ENCODE measurements at places on chromosomes 7 and 10.

- DNase-seq, result no peak
Measured at GRCh38 chr10:130023454-130024230, 59.6 kb upstream of the EBF3 start.

DNA sequence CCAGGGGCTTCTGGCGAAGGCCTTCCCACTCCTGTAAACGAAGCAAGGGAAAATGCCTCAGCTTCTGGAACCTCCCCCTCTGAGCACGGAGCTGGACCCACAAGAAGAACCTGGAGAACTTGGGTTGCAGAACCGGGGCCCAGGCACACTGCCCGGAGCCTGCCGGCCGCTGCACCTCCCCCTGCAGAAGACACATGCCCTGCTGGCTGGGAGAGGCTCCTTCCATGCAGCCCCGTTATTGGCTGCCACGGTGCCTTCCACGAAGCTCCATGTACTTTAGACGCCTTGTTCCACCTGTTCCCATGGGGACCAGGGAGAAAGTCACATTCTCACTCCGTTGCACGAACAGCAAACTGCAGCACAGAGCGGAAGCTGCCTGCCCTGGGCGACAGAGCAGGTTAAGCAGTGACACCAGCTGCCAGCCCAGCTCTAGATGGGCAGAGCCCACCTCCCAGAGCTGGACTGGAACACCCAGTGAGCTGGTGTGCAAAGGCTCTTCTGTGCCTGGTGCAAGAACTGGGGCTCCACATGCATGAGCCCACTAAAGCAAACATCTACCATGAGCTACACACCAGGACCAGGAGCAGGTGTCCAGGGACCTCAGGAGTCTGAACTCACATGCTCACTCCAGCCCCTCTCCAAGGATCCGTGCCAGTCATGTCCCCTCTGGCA lies 70.1 kb downstream of the TNS3 start:
- no peak for DNase-seq

GRCh38 chr10:8346861-8347260 lies 292.4 kb downstream of the GATA3 start:
- DNase-seq, result no peak

GRCh38 chr10:122446668-122447423 lies 7.6 kb upstream of the ARMS2 start:
- no peak for DNase-seq

DNA sequence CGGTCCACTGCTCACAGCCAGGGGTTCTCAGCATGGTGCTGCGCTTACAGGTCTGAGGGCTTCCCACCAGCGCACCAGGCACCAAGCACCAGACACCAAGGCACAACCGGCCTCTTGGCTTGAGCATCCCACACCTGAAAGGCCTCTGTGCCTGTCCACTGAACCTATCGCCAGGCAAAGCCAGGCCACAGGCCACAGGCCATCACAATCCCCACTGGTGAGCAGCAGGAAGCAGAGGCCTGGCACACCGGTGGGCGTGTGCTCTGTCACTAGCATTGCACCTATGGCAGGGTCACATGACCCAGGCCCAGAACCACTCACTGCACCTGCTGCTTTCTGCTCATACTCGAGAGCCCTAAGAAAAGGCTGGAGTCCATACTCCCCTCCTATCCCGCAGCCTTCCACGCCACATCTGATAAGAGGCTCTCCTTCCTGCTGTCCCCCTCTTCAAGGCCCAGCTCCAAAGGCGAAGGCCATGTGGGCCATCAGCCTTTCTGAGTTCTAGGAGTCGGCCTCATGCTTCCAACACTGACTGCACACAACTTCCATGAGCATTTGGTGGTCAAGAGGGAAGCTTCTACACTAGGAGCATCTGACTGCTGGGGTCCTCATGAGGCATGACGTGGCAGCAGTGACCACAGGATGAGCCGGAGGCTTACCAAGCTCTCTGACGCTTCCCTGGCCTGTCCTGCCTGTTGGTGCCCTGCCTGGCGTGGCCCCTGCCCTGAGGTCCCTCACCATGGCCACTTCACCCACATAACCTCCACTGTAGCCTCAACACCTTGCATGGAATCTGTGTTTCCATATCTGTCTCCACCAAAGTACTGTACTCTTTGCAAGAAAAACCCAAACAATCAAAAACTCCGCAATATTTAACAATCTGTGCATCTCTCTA lies 166.3 kb downstream of the TNS3 start:
- DNase-seq, result no peak

- DNase-seq, result no peak
Measured at GRCh38 chr10:71338728-71339495, 19.9 kb downstream of the SLC29A3 start.

GRCh38 chr7:1093916-1094508 lies 6.1 kb downstream of the GPER1 start:
- no peak for DNase-seq

GRCh38 chr7:136687693-136688322 lies 180.6 kb upstream of the CHRM2 start:
- DNase-seq, result no peak

All from stimulated activated CD8-positive, alpha-beta memory T cell treated with anti-CD3 and anti-CD28 coated beads, Interleukin-7, amount 100 ng/mL, for 24 hours (primary cell).